Lung (tissue), 17 donors: ENCODE measurements at places on chromosomes 11 and 22. TPM values are rescaled to one million over a fixed set of nuclear protein-coding genes. Genes with fewer than 3 reads are reported as not detected.

Gene CPT1A
- 17.4 TPM for polyA plus RNA-seq

Gene UPK3A
- polyA plus RNA-seq: 0.55 TPM

Gene FREY1
- polyA plus RNA-seq: 0.15 TPM

GRCh38 chr11:33128739-33129138 is 32.5 kb downstream of the CSTF3 start:
- no peaks in the 10 kb centered on the region for H3K36me3 ChIP-seq
- H3K4me3 ChIP-seq: no peak overlapping the region
- DNase-seq: peak; percentile 59
- no peak overlapping the region for H3K27ac ChIP-seq
- H3K4me1 ChIP-seq: no peaks in the 10 kb centered on the region
- H3K27me3 ChIP-seq: no peaks in the 10 kb centered on the region

GRCh38 chr11:33931067-33931466 is 39.2 kb upstream of the LMO2 start:
- no peaks in the 10 kb centered on the region for H3K27me3 ChIP-seq
- H3K4me1 ChIP-seq: peaks cover 5% of the 10 kb centered on the region
- no peaks in the 10 kb centered on the region for H3K36me3 ChIP-seq
- peak; percentile 44 for DNase-seq
- no peak overlapping the region for H3K27ac ChIP-seq
- no peak overlapping the region for H3K4me3 ChIP-seq

DNA sequence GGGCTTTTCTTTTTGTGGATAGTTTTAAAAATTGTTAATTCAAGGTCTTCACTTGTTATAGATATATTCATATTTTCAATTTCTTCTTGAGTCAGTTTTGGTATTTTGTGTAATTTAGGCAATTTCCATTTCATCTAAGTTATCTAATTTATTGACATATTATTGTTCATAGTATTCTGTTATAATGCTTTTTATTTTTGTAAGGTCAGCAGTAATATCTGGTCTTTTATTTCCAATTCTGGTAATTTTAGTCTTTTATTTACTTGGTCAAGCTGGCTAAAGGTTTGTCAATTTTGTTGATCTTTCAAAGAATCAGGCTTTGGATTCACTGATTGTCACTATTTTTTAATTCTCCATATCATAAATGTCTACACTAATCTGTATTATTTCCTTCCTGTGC is 60.1 kb downstream of the HORMAD2 start:
- no peak overlapping the region for H3K27ac ChIP-seq
- no peak overlapping the region for H3K4me3 ChIP-seq
- DNase-seq: no peak
- no peaks in the 10 kb centered on the region for H3K27me3 ChIP-seq

DNA sequence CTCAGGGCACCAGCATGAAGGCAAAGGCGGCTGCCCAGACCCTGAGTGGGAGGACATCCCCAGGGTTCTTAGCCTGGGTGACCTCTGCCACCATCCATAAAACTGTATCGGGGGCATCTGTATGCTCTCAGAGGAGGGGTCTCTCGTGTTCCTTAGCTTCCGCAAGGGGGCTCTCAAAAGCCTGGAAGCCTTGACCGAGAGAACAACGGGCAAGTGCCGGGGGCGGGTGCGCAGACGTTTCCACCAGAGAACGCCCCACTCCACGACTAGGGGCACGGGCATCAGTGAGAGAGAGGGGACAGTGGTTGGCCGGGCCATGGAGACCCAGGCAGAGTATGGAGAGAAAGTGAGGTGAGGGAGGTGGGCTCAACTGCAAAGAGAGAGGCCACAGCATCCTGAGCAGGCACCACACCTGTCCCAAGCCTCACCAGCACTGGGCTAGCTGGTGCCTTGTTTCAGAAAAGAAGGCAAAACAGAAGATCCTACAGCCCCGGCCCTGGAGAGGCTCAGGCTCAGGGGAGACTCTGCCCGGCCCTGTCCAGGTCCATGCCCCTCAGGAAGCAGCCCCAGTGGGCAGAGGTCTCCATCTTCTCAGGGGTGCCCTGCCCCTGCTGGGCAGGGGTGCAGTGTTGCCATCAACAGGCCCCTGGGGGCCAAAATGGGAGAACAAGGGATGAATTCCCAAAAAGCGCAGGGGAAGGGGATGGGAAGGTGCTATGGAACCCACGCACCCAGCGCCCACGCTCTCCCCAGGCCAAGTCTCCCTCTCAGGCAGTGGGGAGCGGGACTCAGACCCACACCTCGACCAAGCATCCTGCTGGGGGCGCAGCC is 5.9 kb downstream of the TSPAN32 start:
- no peaks in the 10 kb centered on the region for H3K36me3 ChIP-seq
- H3K27ac ChIP-seq: no peak overlapping the region
- DNase-seq: no peak
- H3K27me3 ChIP-seq: no peaks in the 10 kb centered on the region
- no peak overlapping the region for H3K4me3 ChIP-seq

DNA sequence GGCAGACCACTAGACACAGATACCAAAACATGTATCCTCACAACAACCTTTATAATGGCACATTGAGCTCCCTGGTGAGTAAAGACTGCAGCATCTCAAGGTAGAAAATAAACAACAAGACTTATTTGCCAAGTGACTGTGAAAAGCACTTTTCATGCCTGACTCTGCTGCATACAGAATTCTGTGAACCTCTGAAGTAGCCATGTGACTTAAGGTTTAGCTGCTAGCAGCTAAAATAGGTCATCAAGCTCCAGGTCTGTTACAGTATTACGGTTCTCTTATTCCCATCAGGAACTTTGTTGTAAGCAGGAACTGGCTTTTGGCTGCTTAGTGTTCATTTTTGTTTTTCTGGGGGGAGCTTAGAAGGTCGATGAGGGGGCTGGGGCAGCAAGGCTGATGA is 139.4 kb downstream of the PAX6 start:
- H3K4me1 ChIP-seq: no peaks in the 10 kb centered on the region
- H3K4me3 ChIP-seq: no peak overlapping the region
- no peak overlapping the region for H3K27ac ChIP-seq
- no peaks in the 10 kb centered on the region for H3K27me3 ChIP-seq

- DNase-seq: no peak
- no peaks in the 10 kb centered on the region for H3K27me3 ChIP-seq
- no peak overlapping the region for H3K27ac ChIP-seq
- no peaks in the 10 kb centered on the region for H3K4me1 ChIP-seq
These were observed 1150.6 kb downstream of the DLG2 start for GRCh38 chr11:84476581-84476980.

- H3K27ac ChIP-seq: no peak overlapping the region
- H3K4me1 ChIP-seq: peaks cover 6% of the 10 kb centered on the region
- DNase-seq: no peak
- no peaks in the 10 kb centered on the region for H3K36me3 ChIP-seq
- H3K4me3 ChIP-seq: no peak overlapping the region
These were observed 13.2 kb downstream of the RAC2 start for GRCh38 chr22:37230673-37231405.
